ENCODE measurements at places on chromosomes 4 and X. TPM values are rescaled to one million over a fixed set of nuclear protein-coding genes. Genes with fewer than 3 reads are reported as not detected.

Gene IL15
- 0.15 TPM for total RNA-seq

Gene GYPE
- not detected for total RNA-seq

Gene ELF4
- 16.9 TPM for total RNA-seq

Gene EGF
- 1.5 TPM for total RNA-seq

Gene NAA11
- not detected for total RNA-seq

Gene GLRA2
- total RNA-seq = not detected

Gene ERCC6L
- total RNA-seq = 2.2 TPM

Gene BEND4
- not detected for total RNA-seq

Gene NDP
- total RNA-seq = not detected

Gene REELD1
- total RNA-seq = not detected

Gene BTC
- 0.47 TPM for total RNA-seq

Gene TCEAL5
- total RNA-seq = not detected

Gene P2RY4
- not detected for total RNA-seq

Gene GPC3
- total RNA-seq = not detected

Gene LNX1
- 0.39 TPM for total RNA-seq

Gene GSX2
- total RNA-seq = not detected
